Endothelial cell of umbilical vein (primary cell): ENCODE measurements at places on chromosomes 16 and 17. TPM values are rescaled to one million over a fixed set of nuclear protein-coding genes. Genes with fewer than 3 reads are reported as not detected.

DNA sequence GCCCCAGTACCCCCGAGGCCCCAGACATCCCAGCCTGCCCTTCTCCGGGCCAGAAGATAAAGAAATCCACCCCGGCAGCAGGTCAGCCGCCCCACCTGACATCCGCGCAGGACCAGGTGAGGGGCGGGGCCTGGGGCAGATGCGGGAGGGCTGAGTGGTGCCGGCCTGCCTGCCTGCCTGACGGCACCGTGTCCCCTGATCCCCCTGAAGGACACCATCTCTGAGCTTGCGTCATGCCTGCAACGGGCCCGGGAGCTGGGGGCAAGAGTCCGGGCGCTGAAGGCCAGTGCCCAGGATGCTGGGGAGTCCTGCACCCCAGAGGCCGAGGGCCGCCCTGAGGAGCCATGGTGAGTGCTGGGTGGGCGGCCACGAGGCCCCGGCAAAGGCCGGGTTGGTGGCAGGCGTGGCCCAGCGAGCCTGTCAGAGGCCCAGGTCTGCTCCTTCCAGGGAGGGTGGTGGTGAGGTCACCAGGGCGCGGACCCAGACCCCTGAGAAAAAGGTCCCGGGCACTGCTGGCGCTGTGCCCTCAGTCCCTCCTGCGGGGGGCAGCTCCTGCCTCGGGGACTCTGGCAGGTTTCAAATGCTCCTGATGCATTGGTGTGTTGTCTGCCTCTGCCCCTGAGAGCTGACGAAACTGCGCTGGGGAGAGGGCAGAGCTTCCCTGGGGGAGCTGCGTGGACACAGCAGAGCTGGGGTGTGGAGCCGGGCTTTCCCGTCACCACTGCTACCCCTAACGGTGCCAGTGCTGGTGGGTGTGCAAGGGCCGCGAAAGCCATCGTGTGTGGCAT is 1.2 kb downstream of the CDT1 start:
- no peak for DNase-seq

TBX21 gene
- total RNA-seq: not detected in 2 replicates

LRRC37A3 gene
- 7.1 and 16.1 TPM in 2 replicates for total RNA-seq

- no peak for DNase-seq
Measured at GRCh38 chr17:5468075-5468473, 708 bp downstream of the DHX33 start.

DNA sequence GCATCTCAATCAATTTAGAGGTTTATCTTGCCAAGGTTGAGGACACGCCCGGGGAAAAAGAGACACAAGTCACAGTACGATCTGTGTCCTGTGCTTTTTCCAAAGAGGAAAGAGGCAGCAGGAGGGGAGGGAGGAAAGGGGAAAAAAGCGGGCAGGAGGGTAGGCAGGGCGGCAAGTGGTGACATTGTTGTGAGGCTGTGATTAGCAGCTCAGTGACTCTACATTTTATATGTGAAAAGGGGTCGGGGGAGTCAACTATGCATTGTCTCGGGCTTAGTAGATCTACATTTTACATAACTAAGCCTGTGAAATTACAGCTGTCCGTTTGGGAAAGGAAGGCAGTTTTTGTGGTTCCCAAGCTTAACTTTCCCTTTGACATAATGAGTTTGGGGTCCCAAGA is 22.2 kb upstream of the RIPOR1 start:
- no peak for DNase-seq

DNA sequence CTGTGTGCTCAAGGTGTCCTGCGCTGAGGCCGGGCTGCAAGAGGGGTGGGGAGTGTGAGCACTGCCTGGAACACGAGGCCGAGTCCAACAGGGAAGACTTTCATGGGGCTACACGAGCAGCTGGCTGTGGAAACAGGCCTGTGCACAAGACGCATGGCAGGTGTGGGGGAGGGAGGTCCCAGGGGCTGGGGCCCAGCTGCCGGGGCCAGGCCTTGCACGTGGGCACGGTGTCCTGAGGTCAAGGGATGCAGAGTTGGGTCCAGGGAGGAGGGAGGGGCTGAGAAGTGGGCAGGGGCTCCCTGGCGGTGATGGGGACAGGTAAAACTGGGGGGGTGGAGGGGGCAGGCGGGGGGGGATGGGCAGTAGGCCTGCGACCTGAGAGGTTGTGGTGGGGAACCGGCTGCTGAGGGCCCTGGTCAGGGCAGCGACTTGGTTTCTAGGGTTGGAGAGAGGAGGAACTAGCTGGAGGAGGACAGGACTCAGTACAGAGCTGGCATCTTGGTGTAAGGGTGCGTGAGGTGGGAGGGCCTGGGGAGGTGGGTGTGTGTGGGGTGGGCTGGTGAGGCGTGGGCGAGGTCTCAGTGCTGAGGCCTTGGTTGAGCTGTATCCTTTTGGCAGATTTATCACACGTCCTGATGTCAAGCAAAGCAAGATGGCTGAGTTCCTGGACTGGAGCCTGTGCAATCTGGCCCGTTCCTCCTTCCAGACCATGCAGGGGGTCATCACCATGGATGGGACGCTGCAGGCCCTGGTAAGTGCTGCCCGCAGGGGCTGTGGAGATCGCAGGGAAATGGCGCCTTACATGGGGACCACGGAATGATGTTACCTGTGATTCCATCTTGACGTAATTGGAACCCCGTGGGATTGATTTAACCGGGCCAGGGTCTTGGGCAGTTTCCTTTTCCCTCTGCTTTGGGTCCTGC is 29.4 kb downstream of the TBCD start:
- DNase-seq: no peak

- DNase-seq: no peak
Measured at GRCh38 chr17:74198694-74199093, 4.8 kb upstream of the RPL38 start.

DNA sequence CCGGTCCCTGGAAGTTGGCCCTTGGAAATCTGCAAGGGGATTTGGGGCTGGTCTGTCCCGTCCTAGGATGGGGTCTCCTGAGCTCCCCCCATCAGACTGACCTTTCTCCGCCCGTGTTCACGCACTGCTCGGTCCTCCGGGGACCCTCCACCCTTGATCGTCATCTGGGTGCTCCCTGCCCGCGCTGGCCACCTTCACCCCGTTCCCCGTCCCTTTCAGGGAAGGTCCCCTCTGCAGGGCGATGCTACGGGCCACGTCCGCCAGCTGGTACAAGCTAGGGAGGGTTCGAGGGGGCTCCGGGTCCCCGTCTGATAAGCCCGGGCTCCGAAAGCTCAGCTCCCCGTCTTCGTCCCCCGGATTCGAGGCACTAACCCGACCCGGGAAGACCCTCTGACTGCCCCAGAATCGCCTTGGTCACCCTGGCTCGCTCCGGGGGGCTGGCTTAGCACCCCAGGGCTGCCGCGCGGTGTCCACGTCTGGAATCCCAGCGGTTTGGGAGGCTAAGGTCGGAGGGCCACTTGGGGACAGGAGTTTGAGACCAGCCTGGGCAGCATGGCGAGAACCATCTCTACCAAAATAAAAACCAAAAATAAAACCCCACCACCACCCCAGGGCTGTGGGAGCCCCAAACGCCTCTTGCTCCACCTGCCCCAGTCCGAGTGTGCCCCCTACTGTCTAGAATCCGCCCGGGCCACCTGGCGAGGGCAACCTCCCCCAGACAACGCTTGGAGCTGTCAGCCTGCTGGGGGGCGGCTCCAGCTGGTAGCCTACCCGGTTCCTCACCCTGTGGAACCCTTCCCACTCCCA is 1.1 kb upstream of the SLC43A2 start:
- peak; percentile 66 for DNase-seq

AOC3 gene
- 0.27 and 0.44 TPM in 2 replicates for total RNA-seq

GRCh38 chr16:17607075-17607509 is 136.3 kb upstream of the XYLT1 start:
- no peak for DNase-seq

- DNase-seq: no peak
Measured at GRCh38 chr16:56202036-56202435, 10.7 kb downstream of the GNAO1 start.

DNA sequence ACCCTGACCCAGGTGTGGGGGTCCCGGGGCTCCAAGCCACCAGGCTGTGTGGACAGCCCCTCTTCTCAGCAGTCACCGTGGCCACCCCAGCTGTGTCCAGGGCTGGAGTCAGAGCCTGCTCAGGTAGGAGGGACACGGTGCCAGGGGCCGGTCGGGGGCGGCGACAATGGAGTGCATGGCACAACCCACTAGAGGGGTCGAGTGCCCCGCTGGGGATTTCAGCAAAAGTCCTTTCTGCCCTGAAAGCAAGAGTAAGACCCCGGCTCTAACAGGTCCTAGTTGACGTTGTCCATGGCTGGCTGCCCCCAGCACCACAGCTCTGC is 11.3 kb downstream of the UTS2R start:
- DNase-seq: no peak

- DNase-seq: no peak
Measured at GRCh38 chr16:70789595-70790447, 11.1 kb downstream of the VAC14 start.

KRT32 gene
- not detected in 2 replicates for total RNA-seq

DNA sequence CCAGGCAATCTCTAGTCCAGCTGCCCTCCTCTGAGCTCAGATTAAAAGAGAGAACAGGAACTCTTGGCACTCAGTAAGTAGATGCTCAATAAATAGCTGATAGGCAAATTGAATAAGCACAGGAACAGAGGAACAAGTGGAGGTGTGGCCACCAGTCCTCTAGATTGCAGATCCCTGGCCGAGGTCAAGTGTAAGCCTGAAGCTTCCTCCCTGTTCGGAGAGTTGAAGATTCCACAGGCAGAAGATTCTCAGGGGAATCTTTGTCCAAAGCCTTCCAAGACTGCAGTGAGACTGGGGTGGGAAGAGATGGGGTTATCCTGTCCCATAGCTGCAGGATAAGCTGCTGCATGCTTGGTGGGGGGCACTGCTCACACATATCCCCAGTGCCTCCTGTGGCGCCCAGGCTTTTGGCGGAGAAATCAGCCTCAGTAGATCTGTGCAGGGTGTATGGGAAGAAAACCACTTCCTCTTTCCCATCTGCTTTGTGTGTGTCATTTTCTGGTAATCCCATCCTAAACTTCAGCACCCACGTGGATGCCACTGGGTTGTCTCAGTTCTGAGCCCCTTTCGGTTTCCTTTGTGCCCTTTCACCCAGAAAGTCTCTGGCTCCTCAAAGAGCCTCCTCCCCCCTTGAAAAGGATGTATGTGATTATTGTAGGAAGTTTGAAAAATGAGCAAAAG is 12.1 kb downstream of the CD300A start:
- no peak for DNase-seq

GRCh38 chr16:12461201-12461600 is 342.5 kb downstream of the CPPED1 start:
- no peak for DNase-seq

DNA sequence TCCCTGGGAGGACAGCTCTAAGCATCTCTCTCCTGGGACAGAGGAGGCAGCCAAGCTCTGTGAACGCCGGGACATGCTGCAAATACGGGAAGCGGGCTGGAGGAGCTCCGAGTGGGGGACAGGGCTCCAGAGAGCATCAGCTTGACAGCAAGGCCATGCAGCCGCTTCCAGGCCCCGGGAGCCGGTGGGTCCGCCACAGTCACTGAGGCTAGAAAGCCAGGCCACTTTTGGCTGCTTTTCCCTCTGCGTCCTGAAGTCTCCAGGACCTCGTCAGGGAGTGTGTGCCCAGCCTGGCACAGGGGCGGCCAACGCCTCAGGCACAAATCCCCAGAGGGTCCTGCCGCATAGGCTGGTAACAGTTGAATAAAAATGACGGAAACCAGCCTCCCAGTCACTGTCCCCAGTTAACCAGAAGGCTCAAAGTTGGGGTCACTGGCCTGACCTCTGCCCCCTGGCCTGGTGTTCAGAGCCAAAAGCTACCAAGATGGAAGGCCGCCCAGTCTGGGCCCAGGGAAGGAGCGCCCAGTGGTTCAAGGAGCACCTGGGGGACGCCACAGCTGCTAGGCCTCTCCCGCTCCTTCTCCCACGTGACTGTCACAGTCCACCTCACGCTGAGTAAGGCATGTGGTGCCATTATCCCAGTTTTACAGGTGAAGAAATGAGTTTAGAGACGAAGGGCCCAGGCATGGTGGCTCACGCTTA is 3.2 kb upstream of the TRIM65 start:
- DNase-seq: no peak

DNA sequence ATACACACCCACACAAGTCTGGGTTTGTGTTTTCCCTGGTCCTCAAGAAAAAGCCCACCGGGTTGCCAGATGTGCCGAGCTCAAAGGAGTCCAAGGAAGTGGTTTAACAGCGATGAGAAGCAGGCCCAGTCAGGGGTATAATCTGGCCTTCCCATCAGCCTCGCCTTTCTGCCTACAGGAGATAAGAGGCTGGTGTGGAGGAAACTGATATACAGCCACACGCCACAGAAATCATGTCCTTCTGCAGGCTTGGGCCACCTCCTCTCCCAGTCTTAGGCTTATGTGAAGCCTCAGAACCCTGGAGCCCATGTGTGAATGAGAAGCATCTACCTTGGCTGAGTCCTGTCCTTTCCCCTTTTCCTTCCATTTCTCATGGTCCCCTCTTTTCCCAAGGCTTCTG is 43.6 kb upstream of the MMP2 start:
- DNase-seq: no peak

GRCh38 chr17:12395733-12396354 is 269.8 kb upstream of the MYOCD start:
- no peak for DNase-seq
